NT2/D1 (cell line): ENCODE measurements at places on chromosomes 4 and X.
A peak's percentile ranks its signal among the peaks of the same experiment; 100 is the strongest.

- DNase-seq, result no peak
Measured at GRCh38 chrX:50825825-50826224, 11.8 kb upstream of the SHROOM4 start.

GRCh38 chr4:14837860-14838259, 164.4 kb upstream of the CPEB2 start:
- DNase-seq, result no peak

DNA sequence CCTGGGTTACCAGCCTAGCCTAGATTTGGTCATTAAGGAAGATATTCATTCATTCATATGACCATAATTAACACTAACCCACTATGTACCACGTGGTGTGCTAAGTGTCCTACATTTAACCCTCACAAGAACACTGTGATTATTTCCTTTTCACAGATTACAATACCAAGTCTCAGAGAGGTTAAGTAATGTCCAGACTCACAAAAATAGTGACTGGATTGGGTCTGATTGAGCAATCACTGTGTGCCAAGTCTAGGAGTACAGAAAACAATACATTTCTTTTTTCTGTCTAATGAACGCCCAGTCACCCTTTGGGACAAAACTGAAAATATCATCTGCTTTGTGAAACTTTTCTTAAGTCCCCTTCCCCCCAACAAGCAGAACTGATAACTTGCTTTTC, 7.6 kb upstream of the DLG3 start:
- no peak for DNase-seq

DNA sequence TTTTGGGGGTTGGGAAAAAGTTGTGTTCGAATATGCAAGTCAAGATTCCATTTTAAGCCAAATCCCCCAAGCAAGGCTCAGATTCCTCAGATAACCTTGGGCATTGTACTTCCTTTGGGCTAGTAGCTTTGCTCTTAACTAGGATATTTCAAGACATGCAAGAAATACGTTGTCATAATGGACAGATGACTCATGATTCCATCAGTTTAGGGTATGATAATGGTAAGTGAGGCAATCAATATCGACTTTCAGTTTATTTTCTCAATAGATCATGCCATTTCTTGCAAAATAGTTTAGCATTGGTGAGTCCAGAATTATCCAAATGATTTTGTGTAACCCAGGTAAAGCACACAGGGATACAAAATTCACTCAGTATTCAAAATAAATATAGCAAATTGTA, 25.4 kb downstream of the CFAP299 start:
- no peak for DNase-seq

GRCh38 chr4:76897536-76898384, at the start of gene SOWAHB:
Gene SOWAHB (minus strand): TSS chr4:76898144. CDS start chr4:76897849, 295 bp downstream.
- no peak for DNase-seq

DNA sequence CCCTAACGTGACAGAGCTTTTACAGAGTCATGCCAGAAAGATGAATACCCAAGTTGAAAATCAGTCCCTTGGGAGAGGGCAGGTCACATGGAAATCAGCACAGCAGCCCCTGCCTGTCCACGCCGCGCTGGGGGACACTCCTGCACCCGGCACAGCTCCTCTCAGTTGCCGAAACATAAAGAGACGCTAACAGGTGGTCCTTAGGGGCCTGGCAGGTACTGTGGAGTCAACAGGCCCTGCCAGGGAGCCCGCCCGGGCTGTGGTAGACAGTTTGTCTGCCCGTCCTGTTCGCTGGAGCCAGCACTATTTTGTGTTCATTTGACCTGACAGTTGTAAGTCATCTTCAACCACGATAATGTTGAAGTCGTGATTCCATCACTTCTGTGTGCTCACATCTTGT, 30.5 kb downstream of the NELFA start:
- DNase-seq, result no peak

GRCh38 chr4:99617374-99617773, 40.3 kb downstream of the C4orf54 start:
- DNase-seq, result no peak

GRCh38 chr4:154743683-154744340, at the start of gene LRAT:
Gene LRAT (plus strand): TSS chr4:154744000. CDS start chr4:154744327, 327 bp downstream.
- peak; percentile 67 for DNase-seq

DNA sequence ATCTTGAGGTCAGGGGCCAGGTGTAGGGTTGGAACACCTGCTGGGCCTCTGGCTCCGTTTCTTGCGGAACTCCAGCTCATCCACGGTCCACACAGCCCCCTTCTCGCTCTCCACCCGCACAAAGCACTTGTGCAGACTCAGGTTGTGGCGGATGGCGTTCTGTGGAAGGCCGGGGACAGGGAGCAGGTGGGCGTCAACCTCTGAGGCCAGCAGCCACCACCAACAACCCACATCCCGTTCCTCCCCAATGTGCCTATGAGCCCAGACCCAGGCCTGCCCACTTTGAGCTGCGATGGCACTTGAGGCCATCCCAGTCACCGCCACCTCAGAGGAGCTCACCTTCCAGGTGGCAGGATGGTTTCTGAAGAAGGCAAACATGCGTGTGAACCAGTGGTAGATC, 13.2 kb downstream of the FOXP3 start:
- DNase-seq, result no peak
